Activated CD4-positive, alpha-beta T cell treated with anti-CD3 and anti-CD28 coated beads, Interleukin-2, amount 50 U/mL, for 48 hours (primary cell): ENCODE measurements at places on chromosomes 11 and 22.

- DNase-seq, result no peak
Observed at GRCh38 chr11:124199702-124200101, 16.6 kb downstream of the OR10D3 start.

- DNase-seq, result no peak
Observed at GRCh38 chr11:71301046-71301857, 48.9 kb upstream of the SHANK2 start.

DNA sequence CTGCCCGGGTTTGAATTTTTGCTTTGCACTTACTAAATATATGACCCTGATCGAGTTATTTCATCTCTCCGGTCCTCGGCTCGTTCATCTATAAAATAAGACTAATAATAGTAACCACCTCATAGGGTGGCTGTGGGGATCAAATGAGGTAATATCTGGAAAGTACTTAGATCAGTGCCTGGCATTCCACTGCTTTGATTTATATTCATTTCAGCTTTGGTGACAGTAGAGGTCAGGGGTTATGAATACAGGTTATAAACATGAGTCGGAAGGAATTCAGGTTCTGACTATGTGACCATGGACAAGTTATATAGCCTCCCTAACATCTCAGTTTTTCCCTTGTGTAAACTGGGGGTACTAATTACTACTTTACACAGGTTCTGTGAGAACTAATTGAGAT lies 2.9 kb upstream of the TEAD1 start:
- no peak for DNase-seq

GRCh38 chr22:24230911-24231656 lies 13.8 kb downstream of the GGT5 start:
- DNase-seq, result peak; percentile 77

DNA sequence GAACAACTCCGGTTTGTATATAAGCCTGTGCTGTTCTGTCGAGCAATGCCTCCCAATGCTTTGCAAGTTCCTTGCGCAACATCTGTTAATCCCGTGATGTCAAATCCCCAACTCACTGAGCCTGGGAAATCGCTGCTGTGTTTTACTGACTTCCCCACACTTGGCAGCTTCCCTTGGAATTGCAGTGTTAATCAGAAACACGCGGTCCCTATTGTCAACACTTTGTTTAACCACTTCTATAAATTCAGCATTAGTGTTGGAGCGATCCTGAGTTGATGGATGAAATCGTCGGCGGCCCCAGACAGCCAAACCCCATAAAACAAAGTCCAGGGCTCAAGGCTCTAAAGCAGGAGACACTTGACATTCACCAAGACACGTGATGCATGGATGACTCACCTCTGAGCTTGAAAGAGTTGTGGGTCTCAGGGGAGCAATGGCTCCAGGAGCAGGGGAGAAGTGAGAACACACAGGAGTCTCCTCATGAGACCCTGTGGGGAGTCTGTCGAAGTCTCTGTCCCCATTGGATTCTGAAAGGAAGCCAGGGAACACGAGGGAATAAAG lies 555.3 kb downstream of the MIAT start:
- DNase-seq, result no peak

GRCh38 chr22:26435327-26436093 lies 6.5 kb downstream of the ASPHD2 start:
- no peak for DNase-seq

DNA sequence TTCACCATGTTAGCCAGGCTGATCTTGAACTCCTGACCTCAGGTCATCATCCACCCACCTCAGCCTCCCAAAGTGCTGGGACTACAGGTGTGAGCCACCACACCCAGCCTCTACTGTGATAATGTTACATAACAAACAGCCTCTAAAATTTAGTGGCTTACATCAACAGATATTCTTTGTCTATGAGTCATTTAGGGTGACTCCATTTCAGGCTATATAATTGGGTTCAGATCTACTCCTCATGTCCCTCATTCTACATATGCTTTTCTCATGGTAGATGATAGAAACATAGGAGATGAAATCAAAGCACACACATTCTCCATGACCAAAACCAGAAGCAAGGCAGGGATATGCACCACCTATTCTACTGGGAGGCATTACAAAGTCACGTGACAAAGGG lies 72.7 kb downstream of the SIK2 start:
- no peak for DNase-seq

DNA sequence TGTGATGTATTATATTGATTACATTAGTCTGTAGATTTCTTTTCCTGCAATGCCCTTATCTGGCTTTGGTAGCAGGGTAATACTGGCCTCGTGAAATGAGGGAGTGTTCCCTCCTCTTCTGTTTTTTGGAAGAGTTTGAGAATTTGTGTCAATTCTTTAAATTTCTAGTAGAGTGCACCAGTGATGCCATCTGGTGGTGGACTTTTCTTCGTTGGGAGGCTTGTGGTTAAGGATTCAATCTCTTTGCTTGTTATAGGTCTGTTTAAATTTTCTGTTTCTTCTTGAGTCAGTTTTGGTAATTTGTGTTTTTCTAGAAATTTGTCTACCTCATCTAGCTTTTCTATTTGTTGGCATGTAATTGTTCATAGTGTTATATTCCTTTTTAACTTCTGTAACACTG lies 18.9 kb downstream of the SHANK3 start:
- DNase-seq, result peak; percentile 54

- DNase-seq, result no peak
Observed at GRCh38 chr11:28822576-28822975, 714.4 kb downstream of the METTL15 start.

GRCh38 chr22:44616882-44617655 lies 84.9 kb upstream of the PRR5 start:
- DNase-seq, result no peak
